ENCODE measurements at places on chromosomes 13 and 19.

DNA sequence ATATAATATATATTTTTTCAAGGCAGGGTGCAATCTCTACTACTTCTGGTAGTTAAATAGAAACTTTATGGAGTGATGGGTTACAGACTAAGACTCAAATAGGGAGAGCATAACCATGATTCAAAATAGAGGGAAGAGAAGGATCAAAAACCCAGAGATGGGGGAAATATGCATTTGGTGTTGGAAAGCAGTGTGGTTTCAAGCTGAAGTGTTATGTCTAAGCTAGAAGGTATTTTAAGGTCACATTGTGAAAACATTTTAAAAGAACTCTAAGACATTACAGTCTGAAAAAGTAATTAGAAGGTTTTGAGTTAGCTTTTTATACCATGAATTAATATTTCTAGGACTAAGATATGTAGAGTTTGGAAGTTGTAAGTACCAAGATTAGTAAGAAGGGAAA is 2741.4 kb downstream of the PCDH9 start:
- H3K27ac ChIP-seq, result no peak overlapping the region
- no peaks in the 10 kb centered on the region for H3K27me3 ChIP-seq
- no peaks in the 10 kb centered on the region for H3K36me3 ChIP-seq
- H3K4me3 ChIP-seq, result no peak overlapping the region
- no peaks in the 10 kb centered on the region for H3K4me1 ChIP-seq

- H3K4me3 ChIP-seq, result no peak overlapping the region
- H3K27ac ChIP-seq, result no peak overlapping the region
- no peaks in the 10 kb centered on the region for H3K27me3 ChIP-seq
Measured at GRCh38 chr13:40518481-40518882, 148.0 kb downstream of the FOXO1 start.

DNA sequence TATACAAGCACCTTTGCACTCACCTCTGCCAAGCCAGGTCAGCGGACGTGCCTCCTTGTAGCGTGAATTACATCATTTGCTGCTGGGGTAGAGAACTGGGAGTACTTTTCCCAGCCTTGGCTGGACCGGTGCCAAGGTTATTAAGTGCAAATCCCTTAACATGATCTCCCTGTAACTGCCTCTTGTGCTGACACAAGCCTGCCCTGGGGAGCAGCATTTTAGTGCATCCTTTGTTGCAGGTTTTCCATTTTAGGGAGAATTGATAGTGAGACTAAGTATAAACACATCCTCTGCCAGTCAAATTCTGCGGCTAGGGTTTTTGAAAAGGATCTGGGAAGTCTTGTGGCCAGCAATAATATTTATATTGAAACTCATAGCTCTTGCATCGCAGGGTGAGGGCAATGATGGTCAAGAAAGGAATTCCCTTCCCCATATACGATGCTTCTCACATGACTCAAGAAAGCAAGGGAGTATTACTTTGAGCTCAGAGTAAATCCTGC is 32.7 kb upstream of the DCLK1 start:
- no peaks in the 10 kb centered on the region for H3K4me1 ChIP-seq
- H3K36me3 ChIP-seq, result no peaks in the 10 kb centered on the region
- no peaks in the 10 kb centered on the region for H3K27me3 ChIP-seq

GRCh38 chr13:83272076-83272475 is 610.2 kb downstream of the SLITRK1 start:
- H3K27ac ChIP-seq, result no peak overlapping the region
- H3K4me3 ChIP-seq, result no peak overlapping the region
- H3K4me1 ChIP-seq, result no peaks in the 10 kb centered on the region
- no peaks in the 10 kb centered on the region for H3K27me3 ChIP-seq

DNA sequence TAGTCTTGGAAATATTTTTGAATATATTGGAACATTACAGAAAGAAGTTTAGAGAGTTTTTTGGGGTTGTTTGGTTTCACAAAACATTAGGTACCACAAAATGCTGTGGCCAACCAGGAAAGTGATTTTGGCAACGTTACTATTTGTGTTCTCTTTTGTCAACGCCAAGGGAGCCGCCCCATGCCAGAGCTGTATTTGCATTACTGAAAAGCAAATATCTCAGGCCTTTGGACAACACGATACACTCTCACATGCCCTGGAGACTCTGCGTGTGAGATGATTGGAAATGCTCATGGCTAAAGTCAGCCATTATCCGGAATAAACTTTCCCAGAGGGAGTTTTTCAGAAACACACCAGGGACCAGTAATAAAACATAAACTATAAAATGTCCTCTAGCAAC is 324.6 kb downstream of the SHISA2 start:
- no peaks in the 10 kb centered on the region for H3K4me1 ChIP-seq
- no peak overlapping the region for H3K4me3 ChIP-seq

DNA sequence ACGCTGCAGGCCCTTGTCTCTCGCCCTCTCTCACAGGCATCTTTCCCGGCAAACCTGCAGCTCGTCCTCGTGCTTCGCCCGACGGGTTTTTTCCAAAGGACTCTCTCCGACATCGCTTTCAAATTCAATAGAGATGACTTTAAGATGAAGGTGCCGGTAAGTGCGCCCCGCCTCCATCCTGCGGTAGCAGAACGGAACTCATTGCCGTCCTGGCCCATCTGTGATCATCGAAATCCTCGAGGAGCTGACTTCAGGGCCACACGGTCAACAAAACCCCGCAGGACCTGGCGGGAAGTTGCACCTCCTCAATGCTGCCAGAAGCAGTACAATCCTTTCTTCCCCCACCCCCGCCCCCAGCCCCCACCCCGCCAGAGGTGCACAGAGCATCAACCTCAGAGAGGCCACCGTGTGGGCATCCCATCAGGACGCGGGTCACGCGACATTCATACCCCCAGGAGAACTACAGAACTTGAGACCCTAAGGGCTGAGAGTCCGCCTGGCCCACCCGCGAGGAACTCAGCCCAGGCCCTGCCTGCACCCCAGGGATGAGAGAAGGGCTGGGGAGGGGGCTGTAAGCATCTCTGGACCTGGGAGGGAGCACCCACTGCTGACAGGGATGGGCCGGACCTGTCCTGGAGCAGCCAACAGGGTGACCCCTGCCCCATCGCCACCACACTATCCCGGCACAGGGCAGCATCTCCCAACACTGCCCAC is 44.9 kb upstream of the F7 start:
- H3K27me3 ChIP-seq, result no peaks in the 10 kb centered on the region
- H3K4me1 ChIP-seq, result no peaks in the 10 kb centered on the region
- no peak overlapping the region for H3K4me3 ChIP-seq
- no peak for DNase-seq
- H3K27ac ChIP-seq, result no peak overlapping the region

DNA sequence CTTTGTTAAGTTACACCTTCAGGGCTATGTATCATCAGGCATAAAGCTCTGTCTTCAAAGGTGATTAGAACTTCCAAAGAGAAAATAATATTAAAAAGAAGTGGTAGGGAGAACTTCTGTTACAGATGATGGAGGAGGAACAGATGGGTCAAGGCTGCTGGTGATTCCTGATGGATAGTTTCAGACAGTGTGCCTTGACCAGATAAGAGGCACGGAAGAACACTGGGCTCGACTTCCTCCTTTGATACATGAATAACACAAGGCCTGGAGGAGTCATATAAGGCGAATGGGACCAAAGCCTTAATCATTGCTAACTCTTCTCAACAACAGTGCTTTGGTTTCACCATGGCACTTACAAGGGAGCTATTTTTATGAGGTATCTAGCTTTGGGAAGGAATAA is 128.1 kb upstream of the RXFP2 start:
- no peak overlapping the region for H3K4me3 ChIP-seq
- no peak for DNase-seq
- no peaks in the 10 kb centered on the region for H3K27me3 ChIP-seq
- H3K4me1 ChIP-seq, result no peaks in the 10 kb centered on the region
- H3K36me3 ChIP-seq, result no peaks in the 10 kb centered on the region

DNA sequence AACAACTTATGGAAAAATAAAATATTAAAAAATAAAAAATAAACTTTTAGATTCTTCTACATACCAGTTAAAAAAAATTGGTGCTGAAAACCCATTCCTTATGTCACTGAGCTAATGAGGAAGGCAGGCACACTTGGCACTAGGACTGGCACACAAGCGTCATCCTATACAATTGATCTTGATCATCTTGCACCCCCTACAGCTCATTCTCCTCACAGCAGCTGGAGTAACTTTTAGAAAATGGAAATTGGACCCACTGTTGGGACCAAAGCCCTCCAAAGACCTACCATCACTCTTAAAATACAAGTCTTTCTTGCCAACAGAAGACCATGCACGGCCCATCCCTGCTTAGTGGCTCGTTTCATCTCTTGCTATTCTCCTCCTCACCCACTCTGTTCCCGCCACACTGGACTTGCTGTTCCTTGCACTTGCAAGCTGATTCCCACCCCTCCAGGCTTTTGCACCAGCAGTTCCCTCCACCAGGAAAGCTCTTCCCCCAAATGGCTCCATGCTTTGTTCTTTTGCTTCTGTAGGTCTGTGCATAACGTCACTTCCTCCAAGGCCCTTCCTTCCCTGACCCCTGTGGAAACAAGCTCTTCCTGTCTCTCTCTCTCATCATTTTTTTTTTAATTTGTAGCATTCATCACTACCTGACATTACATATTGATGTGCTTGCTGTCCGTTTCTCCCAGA is 11.6 kb downstream of the CTU1 start:
- H3K4me1 ChIP-seq, result no peaks in the 10 kb centered on the region
- H3K4me3 ChIP-seq, result no peak overlapping the region
- no peaks in the 10 kb centered on the region for H3K27me3 ChIP-seq
- no peak for DNase-seq
- peaks cover 29% of the 10 kb centered on the region for H3K36me3 ChIP-seq

- H3K4me3 ChIP-seq, result peak overlapping the region; percentile 50
- H3K36me3 ChIP-seq, result peaks cover 12% of the 10 kb centered on the region
- no peaks in the 10 kb centered on the region for H3K27me3 ChIP-seq
- DNase-seq, result peak; percentile 73
- H3K4me1 ChIP-seq, result peaks cover 31% of the 10 kb centered on the region
- H3K27ac ChIP-seq, result no peak overlapping the region
Measured at GRCh38 chr19:4380254-4380727, 20.1 kb downstream of the SH3GL1 start.

Data from common myeloid progenitor, CD34-positive (primary cell).